Activated T-helper 2 cell treated with anti-CD3 and anti-CD28 coated beads, Interferon-gamma antibody, Interleukin-2, Interleukin-4, amounts not matched to agents 10 μg/mL and 5 μg/mL and 100 μg/mL, durations not matched to agents 14 hours and 24 hours and 36 hours (primary cell): ENCODE measurements at places on chromosomes 6 and 20. TPM values are rescaled to one million over a fixed set of nuclear protein-coding genes. Genes with fewer than 3 reads are reported as not detected.

E2F1 gene
- 63.8 and 64.2 TPM in 2 replicates for total RNA-seq

DNA sequence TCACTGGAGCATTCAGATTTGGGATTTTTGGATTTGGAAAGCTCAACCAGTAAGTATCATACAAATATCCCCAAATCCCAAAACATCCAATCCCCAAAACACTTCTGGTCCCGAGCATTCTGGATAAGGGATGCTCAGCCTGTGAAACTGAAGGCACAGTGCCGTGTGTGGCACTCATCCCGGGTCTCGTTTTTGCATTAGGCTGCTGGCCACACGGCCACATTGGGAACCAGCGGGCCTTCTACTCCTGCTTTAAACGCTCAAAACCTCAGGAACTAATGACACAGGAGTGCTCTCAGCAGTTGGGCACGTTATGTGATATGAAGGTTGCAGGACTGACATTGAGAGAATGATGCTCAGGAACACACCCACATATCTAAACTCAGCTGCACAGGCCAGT is 35.6 kb downstream of the PSMG4 start:
- no peak overlapping the region for H3K4me3 ChIP-seq
- H3K4me1 ChIP-seq, result no peaks in the 10 kb centered on the region
- DNase-seq, result no peak
- no peaks in the 10 kb centered on the region for H3K36me3 ChIP-seq

DNA sequence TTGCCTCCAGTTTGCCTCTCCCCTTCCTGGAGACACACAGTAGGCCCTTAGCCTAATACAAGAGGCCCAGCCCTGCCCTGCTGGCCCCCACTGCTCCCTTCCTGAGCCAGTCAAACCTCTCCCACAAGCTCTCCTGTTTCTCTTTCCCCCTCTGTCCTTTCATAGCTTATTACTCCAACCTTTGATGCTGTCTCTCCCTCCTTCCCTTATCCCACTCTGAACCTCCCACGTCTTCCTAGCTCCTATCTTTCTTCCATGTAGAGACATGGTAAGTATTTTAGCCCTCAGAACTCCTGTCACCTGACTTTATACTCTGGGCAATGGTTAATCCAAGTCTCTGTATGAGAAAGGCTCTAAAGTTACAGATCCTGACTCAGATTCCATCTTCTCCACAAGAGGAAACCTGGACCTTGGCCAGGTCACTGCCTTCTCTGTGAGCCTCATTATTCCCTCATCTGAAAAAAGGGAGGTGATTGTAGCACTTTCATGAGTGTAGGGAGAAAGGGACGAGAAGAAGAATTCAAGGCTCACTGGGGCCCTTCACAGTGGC is 6.7 kb downstream of the TGIF2 start:
- no peaks in the 10 kb centered on the region for H3K27me3 ChIP-seq
- peaks cover 36% of the 10 kb centered on the region for H3K4me1 ChIP-seq
- H3K27ac ChIP-seq, result peak overlapping the region; percentile 82
- DNase-seq, result no peak
- peaks cover 65% of the 10 kb centered on the region for H3K36me3 ChIP-seq
- no peak overlapping the region for H3K4me3 ChIP-seq

DNA sequence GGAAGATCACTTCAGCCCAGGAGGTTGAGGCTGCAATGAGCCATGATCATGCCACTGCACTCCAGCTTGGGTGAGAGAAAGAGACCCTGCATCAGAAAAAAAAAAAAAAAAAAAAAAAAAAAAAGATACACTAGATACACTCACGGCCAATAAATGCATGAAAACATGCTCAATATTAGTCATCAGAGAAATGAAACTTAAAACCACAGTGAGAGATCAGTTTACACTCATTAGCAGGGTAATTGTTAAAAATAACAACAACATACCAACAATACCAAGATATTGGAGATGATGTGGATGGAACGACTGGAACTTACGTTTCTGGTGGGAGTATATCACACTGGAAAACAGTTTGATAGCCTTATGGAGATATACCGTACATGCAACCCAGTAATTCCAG is 29.9 kb downstream of the HS3ST5 start:
- H3K4me3 ChIP-seq, result no peak overlapping the region
- no peaks in the 10 kb centered on the region for H3K27me3 ChIP-seq
- H3K4me1 ChIP-seq, result no peaks in the 10 kb centered on the region
- no peak overlapping the region for H3K27ac ChIP-seq
- H3K36me3 ChIP-seq, result no peaks in the 10 kb centered on the region

GRCh38 chr6:75171567-75171966 is 34.3 kb downstream of the COL12A1 start:
- H3K27ac ChIP-seq, result no peak overlapping the region
- no peaks in the 10 kb centered on the region for H3K4me1 ChIP-seq
- H3K27me3 ChIP-seq, result peaks cover 8% of the 10 kb centered on the region
- H3K36me3 ChIP-seq, result no peaks in the 10 kb centered on the region
- H3K4me3 ChIP-seq, result no peak overlapping the region
- no peak for DNase-seq

DNA sequence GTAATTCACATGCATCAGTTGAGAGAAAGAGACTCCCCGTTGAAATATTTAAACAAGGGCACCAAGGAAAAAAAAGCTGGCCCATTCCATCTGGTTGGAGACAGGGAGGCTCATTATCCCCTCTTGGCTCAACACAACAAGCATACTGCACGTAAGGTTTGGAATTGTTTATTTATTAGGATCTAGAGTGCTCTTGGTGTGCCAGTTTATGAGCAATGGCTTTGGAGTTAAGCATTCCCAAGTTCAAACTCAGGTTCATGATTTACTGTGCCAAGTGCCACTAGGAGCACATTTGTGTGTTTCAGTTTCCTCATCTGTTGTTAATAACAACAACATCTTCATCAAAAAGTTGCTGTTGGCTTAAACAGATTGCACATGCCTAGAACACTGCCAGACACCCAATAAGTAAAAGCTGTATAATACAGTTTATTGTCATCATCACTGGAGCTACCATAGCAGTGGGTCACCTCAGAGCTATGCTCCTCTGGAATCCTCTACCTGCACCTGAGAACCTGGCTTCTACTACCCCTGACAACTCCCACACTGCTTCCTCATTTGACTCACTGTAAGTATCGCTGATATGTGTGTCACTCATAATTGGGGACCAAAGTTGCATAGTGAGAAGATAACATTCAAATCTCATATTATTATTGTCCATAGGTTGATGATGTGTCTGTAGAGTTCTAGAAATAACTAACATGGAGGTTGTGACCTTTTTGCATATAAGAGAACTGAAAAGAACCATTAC is 5.4 kb downstream of the SLC17A3 start:
- H3K36me3 ChIP-seq, result peaks cover 7% of the 10 kb centered on the region
- no peaks in the 10 kb centered on the region for H3K27me3 ChIP-seq
- peaks cover 55% of the 10 kb centered on the region for H3K4me1 ChIP-seq
- H3K27ac ChIP-seq, result no peak overlapping the region
- H3K4me3 ChIP-seq, result no peak overlapping the region
